Small intestine (tissue), 16 donors: ENCODE measurements at places on chromosomes 7 and 10. TPM values are rescaled to one million over a fixed set of nuclear protein-coding genes. Genes with fewer than 3 reads are reported as not detected.

KCNIP2 gene
- polyA plus RNA-seq, result 3.6 TPM

SLC26A5 gene
- polyA plus RNA-seq, result 0.03 TPM

SLC13A1 gene
- polyA plus RNA-seq, result not detected

PGAM2 gene
- 5.7 TPM for polyA plus RNA-seq

TAC1 gene
- polyA plus RNA-seq, result not detected

- H3K4me1 ChIP-seq, result peaks cover 5% of the 10 kb centered on the region
- H3K36me3 ChIP-seq, result no peaks in the 10 kb centered on the region
- DNase-seq, result no peak
- H3K27me3 ChIP-seq, result no peaks in the 10 kb centered on the region
These were observed 71.0 kb downstream of the PAXIP1 start for GRCh38 chr7:154931906-154932305.

GRCh38 chr7:79084423-79084822, 369.0 kb downstream of the MAGI2 start:
- no peak overlapping the region for H3K27ac ChIP-seq
- no peaks in the 10 kb centered on the region for H3K4me1 ChIP-seq
- H3K36me3 ChIP-seq, result no peaks in the 10 kb centered on the region
- no peak overlapping the region for H3K4me3 ChIP-seq

GRCh38 chr7:64951250-64951848, 39.5 kb downstream of the ZNF117 start:
- no peaks in the 10 kb centered on the region for H3K4me1 ChIP-seq
- peaks cover 19% of the 10 kb centered on the region for H3K27me3 ChIP-seq
- no peak overlapping the region for H3K27ac ChIP-seq
- no peaks in the 10 kb centered on the region for H3K36me3 ChIP-seq
- no peak overlapping the region for H3K4me3 ChIP-seq
- peak; percentile 54 for DNase-seq

DNA sequence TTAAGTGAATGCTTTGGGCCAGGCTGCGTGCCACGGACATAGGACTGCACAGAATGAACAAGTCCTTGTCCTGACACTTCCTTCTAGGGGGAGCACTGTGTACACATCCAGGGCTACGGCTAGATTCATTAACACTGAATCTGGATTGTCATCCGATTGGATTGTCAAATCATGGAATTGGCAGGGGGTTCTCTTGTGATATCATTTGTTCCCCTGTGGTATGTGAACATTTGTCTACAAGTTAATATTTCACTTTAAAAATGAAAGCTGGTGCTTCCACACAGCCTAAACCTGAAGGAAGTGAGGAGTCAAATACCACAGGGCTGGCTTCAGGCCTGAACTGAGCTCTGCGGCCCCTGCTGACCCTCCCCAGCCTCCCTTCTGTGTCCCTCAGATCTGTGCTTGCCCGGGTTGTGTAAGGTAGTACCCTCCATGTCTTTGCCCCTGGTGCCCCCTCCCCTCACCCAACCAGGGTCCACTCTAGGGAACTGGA, 75.6 kb downstream of the SNX10 start:
- no peaks in the 10 kb centered on the region for H3K36me3 ChIP-seq
- H3K27ac ChIP-seq, result no peak overlapping the region
- DNase-seq, result no peak
- H3K4me1 ChIP-seq, result peaks cover 6% of the 10 kb centered on the region
- H3K27me3 ChIP-seq, result no peaks in the 10 kb centered on the region
- no peak overlapping the region for H3K4me3 ChIP-seq

GRCh38 chr10:113691381-113691780, 11.7 kb downstream of the CASP7 start:
- H3K36me3 ChIP-seq, result peaks cover 5% of the 10 kb centered on the region
- H3K27ac ChIP-seq, result no peak overlapping the region
- no peak overlapping the region for H3K4me3 ChIP-seq
- DNase-seq, result no peak
- H3K27me3 ChIP-seq, result no peaks in the 10 kb centered on the region
- H3K4me1 ChIP-seq, result no peaks in the 10 kb centered on the region

DNA sequence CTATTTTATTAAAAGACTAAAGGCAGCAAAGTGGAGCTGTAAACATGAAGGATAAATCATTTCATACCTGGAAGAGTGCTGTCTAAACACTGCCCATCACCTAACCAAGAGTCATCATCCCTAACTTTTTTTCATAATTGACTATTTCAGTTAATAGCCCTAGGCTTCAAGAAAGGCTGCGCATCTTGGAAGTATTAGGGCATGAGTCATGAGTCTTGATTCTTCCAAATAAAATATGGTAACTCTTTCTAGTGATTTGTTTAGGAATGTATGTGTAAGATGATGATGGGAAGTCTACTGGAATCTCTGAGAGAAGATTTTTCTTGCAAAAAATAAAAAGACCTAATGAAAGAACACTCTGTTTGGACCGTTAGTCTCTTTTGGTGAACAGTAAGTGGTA, 207.7 kb upstream of the AHR start:
- no peak overlapping the region for H3K27ac ChIP-seq
- no peak overlapping the region for H3K4me3 ChIP-seq
- no peaks in the 10 kb centered on the region for H3K4me1 ChIP-seq
- no peaks in the 10 kb centered on the region for H3K36me3 ChIP-seq
- no peak for DNase-seq

GRCh38 chr7:117023325-117023854, 70.1 kb downstream of the ST7 start:
- H3K27ac ChIP-seq, result no peak overlapping the region
- H3K4me3 ChIP-seq, result no peak overlapping the region
- DNase-seq, result no peak
- H3K4me1 ChIP-seq, result no peaks in the 10 kb centered on the region
- H3K36me3 ChIP-seq, result no peaks in the 10 kb centered on the region

GRCh38 chr7:101251871-101252659, 7.2 kb upstream of the FIS1 start:
- H3K4me1 ChIP-seq, result peaks cover 7% of the 10 kb centered on the region
- peak overlapping the region; percentile 90 for H3K4me3 ChIP-seq
- H3K27me3 ChIP-seq, result no peaks in the 10 kb centered on the region

DNA sequence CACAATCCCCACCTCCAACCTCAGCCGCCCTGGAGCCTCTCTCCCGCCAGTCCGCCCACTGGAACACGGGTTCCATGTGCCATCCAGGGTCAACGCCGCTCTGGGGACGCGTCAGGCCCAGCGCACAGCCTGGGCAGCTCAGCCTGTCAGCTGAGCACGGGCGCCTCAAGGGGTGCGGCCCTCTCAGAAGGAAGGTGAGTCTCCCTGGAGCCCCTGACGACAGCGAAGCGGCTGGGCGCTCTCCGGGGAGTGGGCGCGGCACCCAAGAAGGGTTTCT, 1.2 kb upstream of the SLC18A3 start:
- peaks cover 7% of the 10 kb centered on the region for H3K27me3 ChIP-seq
- H3K4me3 ChIP-seq, result no peak overlapping the region
- no peak for DNase-seq
- no peak overlapping the region for H3K27ac ChIP-seq

- no peak for DNase-seq
- H3K36me3 ChIP-seq, result no peaks in the 10 kb centered on the region
- H3K4me3 ChIP-seq, result no peak overlapping the region
- H3K27ac ChIP-seq, result no peak overlapping the region
- H3K27me3 ChIP-seq, result no peaks in the 10 kb centered on the region
- H3K4me1 ChIP-seq, result no peaks in the 10 kb centered on the region
These were observed 74.2 kb upstream of the CDCA7L start for GRCh38 chr7:22019931-22020330.

DNA sequence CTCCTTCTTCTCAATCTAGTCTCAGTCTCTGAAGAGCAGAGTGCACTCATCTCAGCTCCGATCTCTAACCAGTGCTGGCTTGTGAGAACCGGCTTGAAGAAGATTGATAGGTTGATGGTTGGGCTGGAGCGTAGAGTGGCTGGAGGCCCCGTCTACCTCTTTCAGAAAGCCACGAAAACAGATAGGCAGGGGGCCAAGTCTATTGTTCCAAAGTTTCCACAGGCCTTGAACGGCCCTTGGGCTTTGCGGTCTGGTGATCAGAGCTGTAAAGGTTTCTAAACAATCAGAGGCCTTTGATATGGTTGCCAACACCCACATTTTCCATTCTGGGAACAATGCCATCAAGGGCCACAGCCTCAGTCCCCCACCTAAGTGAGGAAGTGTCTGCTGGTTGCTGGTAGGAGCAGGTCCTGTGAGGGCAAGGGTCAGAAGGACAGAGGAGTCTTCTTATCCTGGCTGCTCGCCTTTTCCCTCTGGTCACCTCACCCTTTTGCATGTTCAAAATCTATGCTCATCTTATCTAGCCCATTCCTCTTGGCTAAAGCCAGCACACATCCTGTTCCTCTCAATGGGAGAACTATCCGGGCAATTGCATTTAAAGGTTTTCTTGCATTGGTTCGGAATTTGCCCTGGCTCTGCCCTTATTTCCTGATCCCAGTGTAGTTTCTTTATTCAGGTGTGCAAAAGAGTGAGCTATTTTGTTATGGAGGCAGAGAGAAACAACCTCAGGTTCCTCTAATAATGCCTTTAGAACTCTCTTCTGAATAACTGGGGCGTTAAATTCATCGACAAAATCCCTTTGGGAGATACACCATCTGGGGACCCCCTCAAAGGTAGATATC, 70.3 kb upstream of the KMT2E start:
- peak; percentile 97 for DNase-seq
- H3K27ac ChIP-seq, result peak overlapping the region; percentile 91
- H3K4me1 ChIP-seq, result peaks cover 4% of the 10 kb centered on the region
- no peaks in the 10 kb centered on the region for H3K36me3 ChIP-seq
- H3K4me3 ChIP-seq, result no peak overlapping the region

DNA sequence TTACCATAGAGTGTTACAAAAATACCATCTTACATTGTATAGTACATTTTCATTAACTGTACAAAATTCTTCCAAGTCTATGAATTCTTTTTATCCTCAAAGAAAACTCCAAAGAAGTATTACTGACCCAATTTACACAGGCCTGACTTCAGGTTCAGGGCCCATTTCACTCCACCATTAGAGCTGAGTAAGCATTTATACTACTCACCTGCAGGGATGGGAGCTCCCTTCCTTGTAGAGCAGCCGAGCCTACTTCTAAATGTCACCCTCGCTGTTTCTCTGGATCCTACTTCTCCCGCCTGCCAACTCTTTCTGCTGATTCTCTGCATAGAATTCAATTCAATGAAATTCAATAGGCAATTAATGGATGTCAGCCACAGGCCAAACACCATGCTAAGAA, 56.0 kb downstream of the CCDC71L start:
- no peaks in the 10 kb centered on the region for H3K4me1 ChIP-seq
- no peak overlapping the region for H3K27ac ChIP-seq
- no peak for DNase-seq
- no peaks in the 10 kb centered on the region for H3K27me3 ChIP-seq

DNA sequence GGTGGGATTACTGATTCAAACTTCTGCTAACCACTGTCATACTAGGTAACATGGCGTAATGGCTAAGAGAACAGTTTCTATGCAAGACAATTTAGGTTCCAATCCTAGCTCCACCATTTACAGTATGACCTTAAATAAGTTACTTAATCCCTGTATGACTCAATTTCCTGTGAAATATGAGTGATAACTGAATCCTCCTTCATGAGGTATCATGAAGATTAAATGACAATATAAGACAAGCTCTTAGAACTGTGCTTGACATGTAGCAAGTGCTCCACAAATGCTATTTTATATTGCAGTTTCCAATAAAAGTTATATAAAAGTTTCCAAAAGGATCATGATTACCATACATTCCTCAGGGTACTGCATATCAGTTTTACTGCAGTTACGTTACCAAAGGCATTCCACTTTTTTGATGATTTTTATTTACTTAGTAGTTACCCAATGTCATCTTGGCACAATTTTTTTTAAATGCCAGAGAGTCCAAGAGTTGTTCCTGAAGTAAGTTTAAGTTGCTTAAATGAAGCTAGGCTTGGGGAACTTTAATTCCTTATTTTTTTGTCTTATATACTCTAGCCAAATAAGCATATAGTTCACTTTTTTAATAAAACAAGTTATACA, 7.1 kb downstream of the DOCK4 start:
- H3K36me3 ChIP-seq, result no peaks in the 10 kb centered on the region
- no peaks in the 10 kb centered on the region for H3K4me1 ChIP-seq
- no peaks in the 10 kb centered on the region for H3K27me3 ChIP-seq
- no peak for DNase-seq
- H3K4me3 ChIP-seq, result no peak overlapping the region

DNA sequence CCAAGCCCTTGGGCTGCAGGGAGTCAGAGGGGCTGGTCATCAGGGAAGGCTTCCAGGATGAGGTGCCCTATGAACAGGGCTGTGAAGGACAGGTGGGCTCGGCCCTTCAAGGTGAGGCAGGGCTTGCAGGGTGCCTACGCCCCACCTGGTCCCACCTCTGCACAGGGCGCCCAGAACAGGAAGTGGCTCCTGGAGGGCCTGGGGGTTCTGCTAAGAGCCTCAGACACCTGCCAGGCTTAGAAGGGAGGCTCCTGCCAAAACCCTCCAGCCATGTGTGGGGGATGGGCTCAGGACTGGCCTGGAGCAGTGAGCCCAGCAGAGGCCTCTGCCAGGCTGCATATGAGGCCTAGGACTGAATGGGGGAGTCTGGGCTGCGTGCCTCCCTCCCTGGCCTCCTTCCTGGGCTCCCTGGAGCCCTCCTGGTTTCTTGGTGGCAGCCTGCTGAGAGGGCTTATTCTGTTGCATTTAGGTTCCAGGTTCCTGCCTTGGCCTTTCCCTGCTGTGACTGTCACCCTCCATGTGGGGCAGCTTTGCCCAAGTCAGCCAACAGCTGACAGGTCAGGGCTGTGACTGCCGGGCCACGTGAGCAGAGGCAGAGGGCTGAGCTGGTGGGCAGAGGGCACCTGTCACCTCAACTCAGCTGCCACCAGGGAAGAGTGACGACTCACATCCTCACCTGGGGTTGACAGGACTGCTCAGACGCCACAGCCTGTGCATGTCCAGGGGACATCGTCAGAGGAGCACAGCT, 45.2 kb upstream of the MSMB start:
- H3K4me3 ChIP-seq, result no peak overlapping the region
- H3K27ac ChIP-seq, result peak overlapping the region; percentile 86
- H3K27me3 ChIP-seq, result no peaks in the 10 kb centered on the region
- no peaks in the 10 kb centered on the region for H3K36me3 ChIP-seq
- no peak for DNase-seq
- no peaks in the 10 kb centered on the region for H3K4me1 ChIP-seq

DNA sequence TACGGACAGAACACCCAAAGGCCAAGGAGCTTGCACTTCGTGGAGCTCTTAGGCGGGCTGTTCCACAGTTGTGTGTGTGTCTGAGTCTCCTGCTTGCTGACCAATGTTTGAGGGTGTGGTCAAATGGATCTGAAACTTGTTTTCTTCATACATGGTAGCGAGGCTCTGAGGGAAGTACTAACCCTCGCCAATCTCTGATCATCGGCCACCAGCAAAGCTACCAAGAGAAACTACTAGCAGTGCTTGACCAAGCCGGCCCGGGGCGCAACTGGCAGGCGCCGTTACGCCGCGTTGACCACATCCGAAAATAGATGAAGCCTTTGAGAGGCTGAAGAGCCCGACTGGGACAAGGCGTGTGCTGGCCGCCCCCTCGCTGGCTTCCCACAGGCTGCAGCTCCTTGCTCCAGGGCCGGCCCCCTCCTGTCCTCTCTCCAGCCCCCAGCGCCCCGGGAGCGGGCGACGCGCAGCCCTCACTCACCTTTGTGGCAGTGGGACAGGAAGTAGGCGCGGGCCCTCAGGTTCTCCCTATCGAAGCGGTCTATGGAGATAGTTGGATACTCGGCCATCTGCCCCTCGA, 384 bp downstream of the DCLRE1C start:
- DNase-seq, result peak; percentile 46
- peak overlapping the region; percentile 95 for H3K27ac ChIP-seq
- peak overlapping the region; percentile 59 for H3K4me3 ChIP-seq
- H3K4me1 ChIP-seq, result peaks cover 9% of the 10 kb centered on the region
